Activated CD8-positive, alpha-beta memory T cell treated with anti-CD3 and anti-CD28 coated beads for 4 hours (primary cell): ENCODE measurements at places on chromosomes 3 and 15.

- no peak for DNase-seq
Measured at GRCh38 chr15:96207377-96208006, 123.0 kb upstream of the NR2F2 start.

DNA sequence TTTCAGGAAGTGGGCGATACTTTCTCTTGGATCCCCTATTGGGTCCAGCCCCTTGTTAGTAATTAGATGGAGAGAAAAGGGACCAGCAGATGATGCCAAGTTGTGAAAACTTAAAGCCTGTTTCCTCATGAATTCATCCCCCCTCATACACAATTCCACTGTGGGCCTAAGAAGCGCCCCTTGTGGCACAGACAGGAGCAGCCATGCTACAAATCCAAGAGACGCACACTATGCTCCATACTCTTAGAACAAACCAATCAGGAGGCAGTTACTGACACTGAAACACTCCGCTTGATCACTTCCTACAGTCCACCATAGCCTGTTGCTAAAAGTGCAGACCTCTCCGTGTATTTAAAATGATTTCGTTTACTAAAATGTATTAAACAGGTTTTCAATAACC lies 111.3 kb upstream of the ARRDC4 start:
- DNase-seq: no peak

GRCh38 chr3:142035308-142035922 lies 113.9 kb downstream of the TFDP2 start:
- DNase-seq: no peak

DNA sequence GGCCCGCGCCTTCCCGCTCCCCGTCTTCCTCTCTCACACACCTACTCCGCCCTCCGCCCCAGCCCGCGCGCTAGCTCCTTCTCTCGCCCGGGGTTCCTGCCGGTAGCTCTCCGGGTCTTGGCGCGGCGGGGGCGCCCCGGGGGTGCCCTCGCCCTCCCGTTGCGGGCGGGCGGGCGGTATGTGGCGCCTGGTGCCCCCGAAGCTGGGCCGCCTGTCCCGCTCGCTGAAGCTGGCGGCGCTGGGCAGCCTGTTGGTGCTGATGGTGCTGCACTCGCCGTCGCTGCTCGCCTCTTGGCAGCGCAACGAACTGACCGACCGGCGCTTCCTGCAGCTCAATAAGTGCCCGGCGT lies 507 bp downstream of the DIPK2A start:
- DNase-seq: no peak

DNA sequence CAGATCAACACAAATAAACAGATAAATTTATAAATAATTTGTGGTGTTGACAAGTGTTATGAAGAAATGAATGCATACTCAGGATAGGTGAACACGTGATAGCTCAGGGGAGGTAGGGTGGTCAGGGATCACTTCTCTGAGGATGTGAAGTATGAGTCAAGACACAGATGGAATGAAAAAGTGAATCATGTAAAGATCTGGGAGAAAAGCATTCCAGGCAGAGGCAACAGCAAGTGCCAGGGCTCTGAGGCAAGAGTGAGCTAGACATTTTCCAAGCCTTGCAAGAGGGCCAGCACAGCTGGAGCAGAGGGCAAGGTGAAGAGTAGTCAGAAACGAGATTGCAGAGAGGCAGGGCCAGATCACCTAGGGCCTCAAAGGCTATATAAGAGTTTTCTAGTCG lies 177.8 kb downstream of the WNT5A start:
- no peak for DNase-seq

GRCh38 chr3:102904629-102905028 lies 469.8 kb downstream of the ZPLD1 start:
- DNase-seq: no peak

- DNase-seq: no peak
Measured at GRCh38 chr3:43525386-43525785, 96.4 kb downstream of the ANO10 start.

GRCh38 chr15:88382482-88382983 lies 84.7 kb downstream of the MRPL46 start:
- DNase-seq: no peak

DNA sequence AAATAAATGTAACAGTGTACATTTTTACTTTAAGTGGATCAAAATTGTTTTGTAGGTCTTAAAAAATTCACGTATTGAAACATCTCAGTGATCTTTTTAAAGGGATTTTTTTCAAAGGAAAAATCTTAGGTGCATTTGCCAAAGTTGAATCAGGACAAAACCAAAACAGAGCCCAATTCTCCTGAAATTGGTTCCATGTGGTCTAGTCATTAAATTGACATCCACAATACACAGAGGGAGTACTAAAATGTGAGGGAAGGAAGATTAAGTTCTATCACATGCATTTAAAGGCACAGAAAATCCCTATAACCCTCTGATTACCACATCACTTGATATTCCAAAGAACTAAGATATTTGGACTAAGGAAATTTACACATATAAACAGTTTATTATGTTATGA lies 39.3 kb upstream of the HDC start:
- DNase-seq: no peak

DNA sequence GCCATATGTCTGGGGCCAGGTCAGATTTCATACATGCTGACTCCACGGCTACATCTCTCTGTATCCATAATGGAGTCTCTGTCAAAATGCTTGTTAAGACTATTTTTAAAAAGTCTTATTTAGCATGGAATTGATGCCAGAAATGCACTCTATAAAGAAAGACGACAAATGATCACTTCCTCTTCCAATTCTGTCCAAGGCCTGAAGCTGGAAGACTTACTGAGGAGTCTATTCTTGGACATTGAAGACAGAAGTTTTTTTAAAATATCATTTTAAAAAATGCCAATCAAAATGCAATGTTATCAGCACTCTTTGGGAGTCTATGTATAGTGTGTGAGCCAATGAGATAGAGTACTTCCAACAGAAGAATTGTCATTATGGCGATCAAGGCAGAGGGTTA lies 27.9 kb upstream of the NMNAT3 start:
- no peak for DNase-seq

DNA sequence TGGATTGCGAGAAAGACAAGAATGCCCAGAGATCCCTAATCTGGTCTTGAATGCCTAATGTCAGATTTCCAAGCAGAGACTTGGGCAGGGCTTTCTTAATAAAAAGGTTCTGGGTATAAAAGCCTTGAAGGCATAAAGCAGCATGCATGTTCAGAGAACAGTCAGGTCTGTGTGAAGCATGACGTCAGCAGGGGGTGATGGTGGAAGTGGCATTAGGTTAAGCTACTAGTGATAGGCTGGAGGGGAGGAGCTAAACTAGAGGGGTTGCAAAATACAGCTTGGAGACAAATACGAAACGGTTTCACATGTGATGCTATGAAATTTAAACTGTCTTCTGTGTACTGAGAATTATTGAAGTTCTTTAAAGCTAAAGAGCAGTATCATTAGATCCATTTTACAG lies 125.6 kb downstream of the VPS8 start:
- no peak for DNase-seq

DNA sequence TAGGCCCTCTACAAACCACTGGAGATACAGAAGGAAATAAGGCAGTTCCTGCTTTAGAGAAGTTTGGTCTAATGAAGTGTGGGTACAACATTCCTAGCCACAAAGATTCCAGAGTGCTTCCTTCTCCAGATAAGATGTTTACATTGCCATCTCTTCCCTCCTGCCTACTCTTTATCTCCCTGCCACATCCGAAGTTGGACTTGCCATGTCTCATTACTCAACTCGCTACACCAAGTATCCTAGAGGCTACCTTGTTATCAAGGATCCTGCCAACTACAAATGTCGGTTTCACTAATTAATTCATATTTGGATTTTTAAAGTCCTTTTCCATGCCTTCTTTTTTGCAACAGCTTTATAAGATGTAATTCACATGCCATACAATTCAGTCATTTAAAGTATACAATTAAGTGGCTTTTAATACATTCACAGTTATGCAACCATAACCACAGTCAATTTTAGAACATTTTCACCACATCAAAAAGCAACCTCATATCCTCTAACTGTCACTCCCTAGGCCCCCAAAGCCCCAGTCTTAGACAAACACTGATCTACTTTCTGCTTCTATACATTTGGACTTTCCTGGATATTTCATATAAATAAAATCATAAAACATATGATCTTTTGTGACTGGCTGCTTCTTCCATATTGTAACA lies 53.7 kb upstream of the CSTA start:
- no peak for DNase-seq

GRCh38 chr15:37086521-37086920 lies 13.8 kb downstream of the MEIS2 start:
- no peak for DNase-seq

DNA sequence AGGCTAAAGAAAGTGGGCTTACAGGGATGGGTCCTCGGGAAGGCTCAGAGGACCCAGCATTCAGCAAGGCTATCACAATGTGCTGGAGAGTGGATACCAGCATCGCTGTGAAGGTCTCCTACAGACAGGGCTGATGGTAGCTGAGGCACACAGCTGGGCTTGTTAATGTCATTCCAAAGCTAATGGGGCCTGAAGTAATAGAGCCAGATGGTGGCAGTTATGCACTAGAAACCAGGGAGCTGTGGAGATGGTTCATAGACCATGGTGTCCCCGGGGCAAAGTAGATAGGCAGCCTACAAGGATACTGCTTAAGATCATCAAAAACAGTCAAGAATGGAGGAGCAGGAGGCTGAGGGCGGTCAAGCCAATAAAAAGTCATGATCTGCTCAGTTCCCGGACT lies 24.8 kb upstream of the BOC start:
- no peak for DNase-seq

DNA sequence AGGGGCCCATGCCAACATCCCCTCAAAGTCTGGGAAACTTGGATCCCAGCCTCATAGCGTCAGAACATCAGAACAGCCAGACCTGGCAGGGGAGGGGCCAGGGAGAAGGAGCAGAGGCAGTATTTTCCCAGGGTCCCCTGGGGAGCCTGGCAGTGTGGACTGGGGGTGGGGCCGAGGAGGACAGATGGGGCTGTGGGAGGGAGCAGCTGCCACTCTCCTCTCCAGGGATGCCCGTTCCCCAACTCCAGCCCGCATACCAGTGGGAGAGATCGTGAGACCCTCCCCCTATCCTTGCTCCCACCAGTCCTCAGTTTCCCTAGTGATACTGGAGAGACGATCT lies 6.5 kb upstream of the DNAJB8 start:
- DNase-seq: no peak
